ENCODE measurements at places on chromosomes 2 and 18.

DNA sequence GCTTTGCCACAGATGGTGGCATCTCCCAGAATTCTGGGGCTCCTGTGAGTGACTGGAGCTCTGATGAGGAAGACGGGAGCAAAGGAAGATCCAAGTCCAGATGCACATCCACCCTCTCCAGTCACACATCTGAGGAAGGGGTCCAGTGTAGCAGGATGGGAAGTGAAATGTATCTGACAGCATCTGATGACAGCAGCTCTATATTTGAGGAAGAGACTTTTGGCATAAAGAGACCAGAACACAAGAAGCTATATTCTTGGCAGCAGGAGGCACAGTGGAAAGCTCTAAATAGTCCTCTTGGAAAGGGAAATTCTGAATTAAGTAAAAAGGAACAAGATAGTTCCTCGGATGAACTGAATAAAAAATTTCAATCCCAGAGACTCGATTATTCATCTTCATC lies 23.5 kb upstream of the C1GALT1C1L start:
- DNase-seq, result no peak

DNA sequence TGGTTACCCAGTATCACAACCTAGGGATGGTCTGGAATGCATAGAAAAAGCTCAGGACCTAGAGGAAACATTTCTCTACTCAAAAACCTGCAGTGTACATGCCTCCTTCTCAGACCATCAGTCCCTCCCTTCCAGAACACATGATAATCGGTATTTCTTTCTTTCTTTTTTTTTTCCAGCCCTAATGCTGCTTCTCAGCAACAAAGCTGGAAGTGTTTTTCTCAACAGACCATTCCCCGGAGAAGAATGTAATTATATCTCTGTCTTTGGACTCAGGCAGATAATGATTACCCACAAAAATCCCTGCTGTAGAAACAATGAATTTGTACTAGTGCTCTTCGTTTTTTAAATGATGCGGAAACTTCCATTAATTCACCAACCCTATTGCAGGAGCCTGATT lies 44.1 kb upstream of the NDUFV2 start:
- DNase-seq, result no peak

DNA sequence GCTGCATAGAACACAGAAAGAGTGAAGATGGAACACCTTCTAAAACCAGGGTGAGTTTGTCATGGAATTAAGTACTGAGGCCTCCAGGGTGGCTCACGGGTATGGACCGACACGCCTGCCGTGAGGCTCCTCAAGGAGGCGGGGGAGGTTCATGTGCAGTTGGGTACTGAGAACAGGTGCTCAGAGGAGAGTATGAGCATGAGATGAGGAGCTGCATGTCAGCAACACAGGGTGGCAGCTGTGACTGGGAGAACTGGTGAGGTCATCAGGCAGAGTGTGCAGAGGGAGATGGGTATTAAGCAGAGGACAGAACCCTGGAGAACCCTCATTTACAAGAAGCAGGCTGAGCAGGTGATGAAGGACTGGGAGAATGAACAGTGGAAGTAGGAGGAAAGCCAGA lies 63.2 kb upstream of the KLHL29 start:
- DNase-seq, result no peak

DNA sequence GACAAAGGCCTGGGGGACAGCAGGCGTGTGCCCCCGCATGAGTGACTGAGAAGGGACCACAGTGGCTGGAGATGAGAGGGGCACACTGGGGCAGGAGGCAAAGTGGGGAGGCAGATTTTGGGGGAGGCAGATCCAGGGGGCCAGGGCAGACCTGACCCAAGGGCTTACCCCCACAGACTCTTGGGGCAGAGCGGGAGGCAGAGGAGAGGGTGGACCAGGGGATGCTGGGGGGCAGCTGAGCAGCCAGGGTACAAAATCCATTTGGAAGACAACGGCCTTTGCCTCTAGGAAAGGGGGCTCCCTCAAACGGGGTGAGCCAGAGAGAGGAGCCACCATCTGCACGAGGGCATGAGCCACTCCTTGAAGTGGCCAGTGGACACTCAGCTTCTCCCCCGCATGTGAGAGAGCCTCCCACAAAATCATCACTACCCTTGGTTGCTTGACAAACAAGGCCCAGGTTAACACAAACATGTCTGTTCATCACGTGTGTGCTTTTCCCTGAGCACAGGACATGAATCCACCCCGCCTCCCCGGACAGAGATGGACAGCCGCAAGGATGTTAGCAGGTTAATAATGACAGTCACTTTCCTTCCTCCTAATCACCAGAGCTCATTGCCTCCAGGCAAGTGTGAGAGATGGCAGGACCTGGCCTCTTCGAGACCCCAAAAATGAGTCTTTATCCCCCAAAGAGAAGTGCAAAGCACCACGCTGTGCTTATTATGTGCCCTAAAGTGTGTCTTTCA lies 72.0 kb upstream of the RAB6C start:
- no peak for DNase-seq

DNA sequence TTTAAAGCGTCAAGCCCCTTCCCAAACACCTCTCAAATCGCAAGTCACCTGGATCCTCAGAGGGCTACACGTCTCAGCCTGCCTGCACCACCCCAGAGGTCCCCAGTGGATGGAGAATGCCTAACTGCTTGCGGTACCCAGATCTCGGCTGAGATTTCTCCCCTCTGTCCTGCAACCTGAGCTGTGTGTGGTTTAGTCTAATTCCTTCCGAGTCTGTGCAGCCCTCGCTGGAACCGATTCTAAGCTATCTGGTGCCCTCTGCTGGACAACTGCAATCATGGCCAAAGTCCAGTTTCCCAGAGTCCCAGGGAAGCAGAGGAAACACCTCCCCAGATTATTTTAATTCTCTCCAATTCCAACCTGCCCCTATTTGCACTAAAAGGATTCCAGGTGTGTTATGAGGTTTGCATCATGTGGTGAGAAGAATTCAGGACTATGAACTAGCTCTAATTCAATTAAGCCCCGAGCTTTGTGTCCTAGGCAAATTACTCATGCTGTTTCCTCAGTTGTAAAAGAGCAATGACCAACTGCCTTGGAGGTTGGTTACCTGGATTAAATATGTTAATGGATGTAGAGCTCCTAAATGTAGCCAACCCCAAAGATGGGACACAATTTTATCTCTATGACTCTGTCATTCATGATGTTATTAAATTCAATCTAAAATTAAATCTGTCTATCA lies 276.1 kb upstream of the NCKAP5 start:
- DNase-seq, result peak; percentile 10

DNA sequence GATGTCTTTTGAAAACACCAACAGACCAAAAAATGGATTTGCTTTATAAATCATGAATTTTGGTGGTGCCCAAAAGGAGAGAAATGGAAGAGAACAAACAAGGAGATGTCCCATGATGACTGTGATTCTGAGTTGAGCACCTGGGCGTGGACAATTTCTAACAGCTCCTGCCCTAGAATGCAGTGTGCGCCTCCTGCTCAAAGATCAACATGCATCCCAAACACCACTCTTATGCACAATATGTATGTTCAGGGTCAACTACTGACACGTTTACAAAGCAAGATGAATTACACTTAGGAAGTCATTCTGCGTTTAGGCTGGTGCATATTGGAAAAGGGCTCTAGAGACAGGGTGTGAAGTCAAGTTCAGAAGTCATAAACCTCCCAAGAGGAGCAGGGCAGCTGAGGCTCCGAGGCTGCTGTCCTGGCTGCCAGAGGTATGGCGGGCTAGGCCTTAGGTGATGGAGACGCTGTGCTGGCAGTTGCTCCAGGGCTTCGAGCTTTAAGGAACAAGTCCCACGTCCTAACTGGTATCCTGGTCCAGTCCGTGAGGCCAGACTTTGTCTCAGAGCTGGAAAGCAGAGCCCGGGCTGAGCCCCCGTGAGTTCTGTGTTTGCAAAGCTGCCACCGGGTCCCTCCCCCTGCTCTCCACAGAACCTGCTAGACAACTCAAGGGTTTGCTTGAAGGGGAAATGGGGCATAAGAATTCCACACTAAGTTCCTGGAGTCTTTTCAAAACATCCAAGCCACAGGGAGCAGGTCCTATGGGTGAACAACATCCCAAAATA lies 74.0 kb downstream of the ZNF516 start:
- DNase-seq, result no peak

- DNase-seq, result no peak
Observed at GRCh38 chr2:167637741-167638140, 609.7 kb downstream of the STK39 start.

DNA sequence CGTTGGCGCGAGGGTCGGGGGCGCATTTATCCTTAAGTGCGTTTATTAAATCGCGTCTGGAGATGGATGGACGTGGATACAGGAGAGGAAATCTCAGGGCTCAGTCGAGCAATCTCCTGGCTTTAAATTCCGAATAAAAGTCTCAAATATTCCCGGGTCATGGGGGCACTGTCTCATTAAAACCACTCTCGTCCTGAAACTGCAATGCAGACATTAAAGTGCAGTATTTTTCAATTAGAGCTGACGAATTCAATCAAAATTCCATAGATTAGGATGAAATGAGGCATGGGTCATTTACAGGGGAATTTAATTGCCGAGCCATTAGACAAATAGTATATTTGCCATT lies 10.7 kb upstream of the GBX2 start:
- no peak for DNase-seq

DNA sequence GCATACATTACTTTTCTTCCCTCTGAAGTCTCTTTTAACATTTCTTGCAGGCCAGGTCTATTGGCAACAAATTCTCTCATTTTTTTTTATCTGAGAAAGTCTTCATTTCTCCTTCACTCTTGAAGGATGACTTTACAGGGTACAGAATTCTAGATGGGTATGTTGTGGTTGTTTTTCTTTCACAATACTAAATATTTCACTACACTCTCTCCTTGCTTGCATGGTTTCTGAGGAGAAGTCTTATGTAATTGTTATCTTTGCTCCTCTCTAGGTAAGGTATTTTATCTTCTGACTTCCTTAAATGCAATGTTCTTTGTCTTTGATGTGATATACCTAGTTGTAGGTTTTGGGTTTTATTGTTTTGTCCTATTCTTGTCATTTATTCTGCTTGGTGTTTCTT lies 371.1 kb downstream of the FIGN start:
- DNase-seq, result no peak

- DNase-seq, result no peak
Observed at GRCh38 chr2:221293949-221294742, 278.0 kb downstream of the EPHA4 start.

DNA sequence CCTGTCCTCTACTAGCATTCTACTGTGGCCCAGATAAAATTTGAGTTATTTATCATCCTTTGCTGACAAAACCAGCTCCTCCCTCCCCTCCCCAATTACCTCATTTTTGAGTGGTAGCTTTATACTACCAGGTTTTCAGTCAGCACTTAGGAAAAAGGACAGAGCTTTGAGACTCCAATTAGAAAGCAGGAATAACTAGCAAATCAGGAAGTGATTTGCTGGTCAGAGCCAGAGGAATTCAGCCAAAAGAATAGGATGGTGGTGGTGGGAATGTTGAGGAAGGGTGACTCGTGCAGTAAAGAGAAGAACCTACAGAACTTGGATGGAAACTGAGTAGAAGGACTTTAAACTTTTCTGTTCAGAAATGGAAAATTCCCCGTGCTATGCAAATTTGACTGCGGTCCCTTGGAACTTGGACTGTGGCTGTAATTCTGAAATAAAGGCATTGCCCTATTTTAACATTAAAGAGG lies 3.7 kb downstream of the MYL12B start:
- DNase-seq, result no peak

DNA sequence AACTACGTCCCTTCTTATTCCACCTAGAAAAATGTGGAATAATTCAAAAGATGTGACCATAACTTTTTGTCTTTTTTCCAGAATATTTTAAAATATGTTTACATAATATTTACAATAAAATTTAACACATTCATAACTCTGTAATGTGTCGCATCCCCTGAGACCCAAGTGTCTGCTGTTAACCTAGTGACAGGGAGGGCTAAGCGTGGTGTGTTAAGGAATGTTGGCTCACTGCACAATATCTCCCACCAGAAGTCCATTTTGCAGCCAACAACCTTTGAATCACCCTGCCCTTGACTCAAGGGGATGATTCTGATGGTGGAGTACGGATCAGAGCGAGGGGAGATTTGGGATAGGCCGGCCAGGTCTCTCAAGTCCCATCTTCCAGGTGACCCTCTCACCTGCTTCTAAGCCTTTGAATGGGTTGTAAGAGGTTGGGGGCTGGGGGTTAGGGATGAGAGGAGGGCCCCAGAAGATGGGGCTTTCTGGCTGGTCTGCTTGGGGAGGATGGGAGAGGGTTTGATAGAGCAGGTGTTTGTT lies 43.3 kb downstream of the SERTAD2 start:
- DNase-seq, result no peak

DNA sequence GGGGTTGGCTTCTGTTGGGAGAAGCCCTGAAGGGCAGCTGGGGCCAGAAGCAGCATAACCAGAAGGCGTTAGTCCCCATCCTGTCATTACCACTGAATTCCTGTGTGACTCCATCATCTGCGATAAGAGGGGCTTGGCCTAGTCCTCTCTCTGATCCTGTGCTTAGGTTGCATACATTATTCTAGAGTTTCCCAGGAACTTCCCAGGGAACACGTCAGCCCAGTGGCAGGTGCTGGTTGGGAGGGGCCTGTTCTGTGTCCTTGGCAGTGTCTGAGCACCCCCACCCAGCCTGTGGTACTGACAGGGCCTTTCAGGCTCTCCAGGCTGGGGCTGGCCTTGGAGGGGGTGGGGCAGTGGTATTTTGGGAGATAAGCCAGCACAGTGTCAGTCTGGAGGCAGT lies 4.5 kb upstream of the TOGARAM2 start:
- no peak for DNase-seq

GRCh38 chr2:240722796-240723735 lies 31.4 kb downstream of the AQP12A start:
- no peak for DNase-seq

DNA sequence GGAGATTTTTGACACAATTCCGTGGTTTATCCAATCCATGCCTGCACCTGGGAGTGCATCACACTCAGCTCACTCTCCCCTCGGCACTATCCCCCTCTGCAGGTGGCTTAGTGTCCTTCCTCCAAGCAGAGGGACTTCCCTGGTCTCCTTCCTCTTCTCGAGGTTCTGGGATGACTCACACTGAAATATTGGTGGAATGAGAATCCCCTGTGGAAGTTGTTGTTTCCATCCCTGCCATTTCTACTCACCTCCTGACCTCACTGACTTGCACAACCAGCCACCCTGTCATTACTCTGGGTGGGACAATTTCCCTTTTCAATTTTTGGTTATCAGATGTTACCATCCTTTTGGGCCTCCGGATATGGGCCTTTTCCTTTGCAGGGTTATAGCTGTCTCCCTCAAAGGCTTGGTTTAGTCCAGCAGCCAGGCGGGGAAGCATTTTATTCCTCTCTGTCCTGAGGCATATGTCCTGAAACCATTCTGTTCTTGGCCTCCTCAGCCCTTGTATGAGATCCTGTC lies 59.9 kb downstream of the PTPRM start:
- no peak for DNase-seq

DNA sequence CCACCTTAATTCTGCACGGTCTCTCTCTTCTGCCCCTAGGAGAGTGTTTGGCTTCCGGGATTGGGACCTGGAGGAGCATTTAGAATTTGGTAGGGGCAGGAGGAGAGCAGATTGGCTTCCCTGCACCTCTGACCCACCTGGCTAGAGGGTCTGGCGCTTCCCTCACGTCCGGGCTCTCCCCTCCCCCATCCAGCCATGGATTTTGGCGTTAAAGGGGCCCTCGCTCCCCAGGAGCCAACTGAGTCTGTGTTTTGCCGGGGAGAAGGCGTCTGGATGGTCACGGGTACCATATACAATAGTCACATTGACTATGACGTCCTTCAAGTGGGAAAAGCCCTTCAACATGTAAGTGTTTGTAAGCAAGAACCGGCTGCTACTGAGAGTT lies 6.6 kb downstream of the HOXD3 start:
- no peak for DNase-seq

Measured in activated naive CD4-positive, alpha-beta T cell (primary cell).